T1000 (cell line): ENCODE measurements at places on chromosomes 11 and 22.

DNA sequence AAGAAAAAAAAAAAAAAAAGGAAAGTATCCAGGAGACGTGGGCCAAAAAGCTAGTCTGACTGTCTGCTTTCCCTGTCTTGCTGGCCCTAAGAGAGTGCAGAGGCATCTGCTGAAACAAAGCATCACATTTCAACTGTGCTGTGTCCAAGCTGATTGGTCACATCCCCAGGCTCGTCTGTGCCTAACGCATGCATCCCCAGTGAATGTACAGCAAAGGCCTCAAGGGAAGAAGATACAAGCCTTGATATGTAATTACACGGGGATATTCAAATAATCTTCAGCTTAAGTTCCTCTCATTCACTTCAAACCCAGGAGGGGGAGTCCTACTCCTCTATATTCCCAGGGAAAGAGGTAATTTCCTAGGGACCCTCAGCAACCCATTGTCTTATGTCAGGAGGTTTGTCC lies 5.4 kb upstream of the SORL1 start:
- DNase-seq: no peak

GRCh38 chr11:100647861-100648260 lies 39.2 kb upstream of the ARHGAP42 start:
- no peak for DNase-seq

DNA sequence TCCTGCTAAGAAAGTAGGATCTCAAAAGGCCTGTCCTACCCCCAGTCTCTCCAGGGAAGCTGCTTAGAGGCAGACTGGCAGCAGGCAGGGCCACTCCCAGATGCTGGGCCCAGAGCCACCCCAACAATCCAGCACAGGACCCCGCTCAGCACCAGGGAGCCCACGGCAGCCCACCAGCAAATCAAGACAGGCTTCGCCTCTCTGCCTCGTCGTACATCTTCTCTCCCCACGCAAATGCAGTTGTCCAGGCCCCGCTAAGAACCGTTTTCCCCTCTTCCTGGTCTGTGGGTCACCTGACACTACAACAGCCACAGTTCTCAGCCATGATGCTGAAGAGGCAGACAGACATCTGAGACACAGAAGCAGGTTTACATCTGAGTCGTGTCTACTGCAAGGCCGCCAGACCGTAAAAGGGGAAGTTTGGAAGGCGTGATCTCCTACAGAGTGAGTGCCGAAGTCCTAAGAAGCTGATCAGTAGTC lies 51.1 kb downstream of the IGSF9B start:
- no peak for DNase-seq

GRCh38 chr22:50481440-50482106 lies at the start of gene ADM2:
TSS of gene ADM2 (plus strand) at chr22:50481543. CDS start at chr22:50481848, 305 bp downstream.
- DNase-seq: no peak

DNA sequence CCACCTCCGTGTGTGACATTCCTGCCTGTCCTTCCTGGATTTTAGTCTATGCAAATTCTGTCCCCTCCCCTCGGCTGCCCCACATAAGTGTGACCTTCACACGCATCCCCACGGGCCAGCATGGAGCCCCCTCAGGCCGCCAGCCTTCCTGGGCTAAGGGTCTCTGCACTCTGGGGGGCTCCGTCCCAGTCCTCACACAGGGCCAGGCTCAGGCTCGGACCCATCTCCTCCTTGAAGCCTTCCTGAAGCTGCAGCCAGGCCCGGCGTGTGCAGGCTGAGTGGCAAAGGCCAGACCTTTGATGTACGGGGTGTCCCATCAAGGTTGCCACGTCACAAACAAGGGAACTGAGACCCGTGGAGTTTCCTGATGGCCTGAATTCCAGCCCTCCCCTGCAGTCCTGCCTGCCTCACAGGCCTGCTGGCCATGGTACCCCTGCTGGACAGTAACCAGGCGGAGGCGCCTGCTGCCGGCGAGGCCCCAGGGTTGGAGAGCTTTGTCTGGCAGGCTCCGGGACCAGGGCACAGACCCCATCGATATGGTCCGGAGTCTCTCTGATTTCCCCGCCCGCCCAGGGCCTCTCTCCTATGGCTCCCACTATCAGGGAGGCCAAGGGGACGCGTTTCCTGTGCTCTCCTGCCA lies 791.7 kb downstream of the BRD1 start:
- no peak for DNase-seq

GRCh38 chr11:56160217-56160616 lies at the start of gene OR8K5:
TSS of gene OR8K5 (minus strand) at chr11:56160317. CDS start at chr11:56160317, 0 bp downstream.
- DNase-seq: no peak
